ENCODE measurements at places on chromosomes 5 and 9.
A peak's percentile ranks its signal among the peaks of the same experiment; 100 is the strongest.

GRCh38 chr5:109739741-109740728, 50.3 kb downstream of the MAN2A1 start:
- no peak for DNase-seq

- DNase-seq, result no peak
These were observed 358.1 kb downstream of the GLIS3 start for GRCh38 chr9:3941758-3942157.

DNA sequence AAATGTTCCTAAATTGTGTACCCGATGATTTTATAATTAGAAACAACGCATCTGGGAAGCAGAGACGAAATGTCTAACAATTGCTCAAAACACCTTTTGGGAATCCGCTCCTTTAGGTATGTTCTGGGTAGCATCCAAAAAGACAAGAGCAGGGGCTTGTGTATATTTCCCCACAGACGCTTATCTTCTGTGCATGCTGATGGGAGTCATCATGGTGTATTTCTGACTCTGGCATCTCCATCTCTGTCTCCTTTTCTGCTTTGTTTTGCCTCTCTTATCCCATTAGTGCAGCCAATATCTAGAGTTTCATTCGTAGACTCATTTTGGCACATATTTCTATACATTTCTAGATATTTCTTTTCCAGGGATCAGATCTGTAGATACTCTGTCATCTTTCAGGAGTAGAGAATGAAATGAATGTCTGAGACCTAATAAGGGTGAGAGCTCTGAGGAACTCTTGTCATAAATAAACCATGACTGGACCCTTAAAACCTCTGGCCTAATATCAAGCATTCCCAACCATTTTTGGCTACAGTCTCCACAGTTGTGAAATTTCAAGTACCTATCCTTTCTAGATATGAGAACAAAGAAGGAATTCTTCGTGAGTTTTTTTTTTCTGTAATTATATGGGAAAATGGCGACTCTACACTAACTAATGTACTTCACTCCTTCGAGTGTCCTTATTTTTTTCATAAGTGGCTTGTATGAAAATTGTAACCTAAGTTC, 508.2 kb downstream of the ACTL7B start:
- no peak for DNase-seq

- DNase-seq, result no peak
These were observed 52.3 kb downstream of the CAST start for GRCh38 chr5:96714450-96714849.

GRCh38 chr5:321230-321725, at the start of gene AHRR:
AHRR (plus strand) TSS chr5:321714; CDS start chr5:343903, 22,189 bp downstream.
- DNase-seq, result peak; percentile 63

DNA sequence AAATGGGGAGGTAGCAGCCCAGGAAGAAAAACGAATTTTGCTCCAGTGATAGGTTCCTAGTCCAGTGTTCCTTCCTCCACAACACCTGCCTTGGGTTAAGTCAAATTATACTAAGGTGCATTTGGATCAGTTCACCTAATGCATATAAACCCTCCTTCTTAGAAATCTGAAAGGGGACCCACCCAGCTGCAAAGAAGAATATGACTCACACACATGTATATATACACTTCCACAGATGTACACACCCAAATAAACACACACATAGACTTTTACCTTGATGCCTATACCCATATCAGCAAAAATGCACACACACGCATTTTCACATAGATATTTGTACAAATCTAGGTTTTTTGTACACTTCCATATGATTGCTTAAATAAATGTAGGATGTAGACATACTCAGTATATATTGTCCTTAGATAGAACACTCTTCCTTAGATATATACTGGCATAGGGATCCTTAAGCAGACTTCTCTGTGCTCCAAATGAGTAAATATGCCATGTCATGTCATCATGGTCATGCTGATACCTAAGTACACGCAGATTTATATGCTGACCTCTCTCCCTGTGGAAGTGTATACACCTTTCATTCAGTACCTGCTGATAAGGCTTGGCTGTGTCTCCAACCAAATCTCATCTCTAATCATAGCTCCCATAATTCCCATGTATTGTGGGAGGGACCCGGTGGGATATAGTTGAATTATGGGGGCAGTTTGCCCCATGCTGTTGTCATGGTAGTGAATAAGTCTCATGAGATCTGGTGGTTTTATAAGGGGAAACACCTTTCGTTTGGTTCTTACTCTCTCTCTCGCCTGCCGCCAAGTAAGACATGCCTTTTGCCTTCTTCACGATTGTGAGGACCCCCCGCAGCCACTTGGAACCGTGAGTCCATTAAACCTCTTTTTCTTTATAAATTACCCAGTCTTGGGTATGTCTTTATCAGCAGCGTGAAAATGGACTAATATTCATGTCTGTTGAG, 10.2 kb downstream of the ADRB2 start:
- no peak for DNase-seq

GRCh38 chr5:144276034-144276822, 105.6 kb downstream of the KCTD16 start:
- no peak for DNase-seq

DNA sequence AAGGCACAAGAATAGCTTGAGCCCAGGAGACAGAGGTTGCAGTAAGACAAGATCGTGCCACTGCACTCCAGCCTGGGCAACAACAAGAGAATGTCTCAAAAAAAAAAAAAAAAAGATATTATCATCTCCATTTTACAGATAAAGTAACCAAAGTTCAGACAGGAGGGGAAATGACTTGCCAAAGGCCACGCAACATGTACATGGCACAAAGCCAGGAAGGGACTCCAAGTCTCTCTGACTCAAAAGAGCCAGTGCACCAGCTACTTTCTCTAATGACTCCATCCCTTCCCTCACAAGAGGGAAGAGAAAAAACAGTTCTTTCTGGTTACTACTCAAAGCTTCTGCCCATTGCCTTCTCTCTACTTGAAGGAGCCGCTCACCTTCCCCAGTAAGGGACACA, 34.1 kb downstream of the SIL1 start:
- DNase-seq, result no peak

- DNase-seq, result no peak
These were observed 87.5 kb upstream of the CDH9 start for GRCh38 chr5:27125856-27126255.

DNA sequence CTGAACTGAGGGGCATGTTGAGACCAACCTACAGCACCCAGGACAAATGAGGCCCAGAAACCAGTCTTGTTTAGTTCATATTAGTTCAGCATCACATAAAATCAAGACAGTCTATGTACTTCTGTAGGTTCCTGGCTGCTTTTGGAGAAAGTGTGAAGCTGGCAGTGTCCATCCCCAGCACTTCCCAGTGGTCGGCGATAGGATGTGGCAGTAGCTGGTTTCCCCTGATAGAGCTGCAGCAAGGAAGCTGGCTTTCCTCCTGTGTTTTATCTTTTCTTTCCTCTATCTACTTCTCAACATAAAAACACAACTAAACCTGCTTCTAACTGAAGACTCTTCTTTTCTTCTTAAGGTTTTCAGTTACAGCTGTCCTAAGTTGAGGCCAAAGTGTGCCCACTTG, 43.0 kb upstream of the SLC46A2 start:
- no peak for DNase-seq

DNA sequence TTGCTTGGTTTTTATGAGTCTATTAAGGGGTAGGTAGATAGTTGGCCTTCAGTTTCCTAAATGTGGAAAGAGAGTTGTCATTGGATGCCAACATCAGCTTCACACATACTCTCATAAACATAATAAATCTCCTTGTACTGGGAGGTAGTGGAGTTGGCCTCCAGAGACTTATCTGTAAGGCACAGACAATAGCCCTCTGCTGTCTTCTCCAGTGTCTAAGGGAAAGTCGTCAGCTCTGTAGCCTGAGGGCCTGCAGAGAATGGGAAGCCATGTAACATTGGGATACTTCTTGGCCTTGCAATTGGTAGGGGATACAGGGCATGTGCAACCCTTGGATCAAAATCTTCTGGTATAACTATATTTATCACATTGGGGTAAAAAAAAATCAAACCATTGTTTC, 331.9 kb upstream of the KLF9 start:
- DNase-seq, result no peak

- DNase-seq, result no peak
These were observed 59.6 kb downstream of the PRUNE2 start for GRCh38 chr9:76846297-76846696.

DNA sequence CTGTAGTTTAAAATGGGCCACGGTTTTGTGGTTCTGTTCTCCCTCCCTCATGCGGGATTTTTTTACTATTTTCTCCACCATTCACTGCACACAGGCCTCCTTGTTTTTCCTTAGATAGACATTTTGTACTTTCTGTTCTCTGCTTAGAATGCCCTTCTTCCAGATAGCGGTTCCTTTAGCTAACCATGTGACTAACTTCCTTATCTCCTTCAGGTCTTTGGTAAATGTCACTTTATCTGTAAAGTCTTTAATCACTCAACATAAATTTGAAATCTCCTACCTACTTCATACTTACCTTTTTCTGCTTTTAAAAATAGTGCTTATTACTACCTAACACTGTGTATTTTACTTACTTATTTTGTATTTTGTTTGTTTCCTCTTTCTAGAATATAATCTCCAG, 15.0 kb downstream of the FER start:
- DNase-seq, result no peak

GRCh38 chr9:126536131-126536530, 77.6 kb upstream of the LMX1B start:
- no peak for DNase-seq

DNA sequence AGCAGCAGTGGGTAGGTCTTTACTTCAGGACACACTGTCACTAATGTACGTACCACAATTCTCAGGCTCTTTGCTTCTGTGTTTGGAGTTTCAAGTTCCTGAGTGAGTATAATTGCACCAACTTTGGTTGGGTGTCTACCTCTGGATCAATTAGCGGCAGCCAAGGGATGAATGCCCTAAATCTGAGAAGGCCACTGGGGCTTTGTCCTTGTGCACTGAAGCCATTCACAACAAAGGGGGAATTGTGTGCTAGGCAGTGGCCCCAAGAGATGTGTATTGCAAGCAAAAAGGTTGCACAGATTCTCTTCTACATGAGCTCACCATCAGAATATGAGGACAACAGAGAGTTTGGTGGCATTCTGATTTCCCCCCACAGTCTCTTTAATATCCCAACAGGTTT, 3.9 kb upstream of the PHF24 start:
- no peak for DNase-seq

GRCh38 chr5:143362664-143363227, 40.7 kb downstream of the NR3C1 start:
- no peak for DNase-seq

DNA sequence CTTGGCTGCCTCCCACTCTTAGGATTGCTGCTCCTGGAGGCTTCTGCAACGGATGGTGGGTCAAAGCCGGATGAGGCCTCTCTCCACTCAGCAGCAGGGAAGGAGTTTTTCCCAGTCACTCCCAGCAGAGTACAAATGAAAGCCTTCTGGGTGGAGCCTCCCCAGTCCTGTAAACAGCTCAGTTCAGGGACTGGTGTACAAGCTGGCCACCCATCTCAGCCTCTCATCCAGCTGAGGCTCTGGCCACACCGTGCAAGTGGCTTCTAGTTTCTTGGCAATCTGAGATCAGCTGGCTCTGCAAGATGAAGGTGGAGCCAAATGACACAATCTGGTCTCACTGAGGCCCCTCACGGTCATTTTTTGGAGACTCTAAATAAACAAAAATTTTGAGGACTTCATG, 10.0 kb downstream of the GPX3 start:
- no peak for DNase-seq

- no peak for DNase-seq
These were observed 69.0 kb downstream of the UGCG start for GRCh38 chr9:111965566-111966019.

All from stimulated activated CD4-positive, alpha-beta T cell treated with anti-CD3 and anti-CD28 coated beads, Interleukin-4, amount 100 ng/mL, for 1 hour (primary cell).